ENCODE measurements at places on chromosomes 16 and 17. TPM values are rescaled to one million over a fixed set of nuclear protein-coding genes. Genes with fewer than 3 reads are reported as not detected.

- no peak for DNase-seq
Measured at GRCh38 chr17:8725881-8726876, 18.5 kb downstream of the CCDC42 start.

Gene ZNF500
- 6.3 TPM for total RNA-seq

GRCh38 chr16:77288222-77288621 is 89.0 kb downstream of the SYCE1L start:
- DNase-seq = no peak

Gene ALOX12B
- total RNA-seq = not detected

- peak; percentile 17 for DNase-seq
Measured at GRCh38 chr16:88345031-88345720, 37.6 kb upstream of the ZNF469 start.

Gene KRTAP4-4
- total RNA-seq = not detected

DNA sequence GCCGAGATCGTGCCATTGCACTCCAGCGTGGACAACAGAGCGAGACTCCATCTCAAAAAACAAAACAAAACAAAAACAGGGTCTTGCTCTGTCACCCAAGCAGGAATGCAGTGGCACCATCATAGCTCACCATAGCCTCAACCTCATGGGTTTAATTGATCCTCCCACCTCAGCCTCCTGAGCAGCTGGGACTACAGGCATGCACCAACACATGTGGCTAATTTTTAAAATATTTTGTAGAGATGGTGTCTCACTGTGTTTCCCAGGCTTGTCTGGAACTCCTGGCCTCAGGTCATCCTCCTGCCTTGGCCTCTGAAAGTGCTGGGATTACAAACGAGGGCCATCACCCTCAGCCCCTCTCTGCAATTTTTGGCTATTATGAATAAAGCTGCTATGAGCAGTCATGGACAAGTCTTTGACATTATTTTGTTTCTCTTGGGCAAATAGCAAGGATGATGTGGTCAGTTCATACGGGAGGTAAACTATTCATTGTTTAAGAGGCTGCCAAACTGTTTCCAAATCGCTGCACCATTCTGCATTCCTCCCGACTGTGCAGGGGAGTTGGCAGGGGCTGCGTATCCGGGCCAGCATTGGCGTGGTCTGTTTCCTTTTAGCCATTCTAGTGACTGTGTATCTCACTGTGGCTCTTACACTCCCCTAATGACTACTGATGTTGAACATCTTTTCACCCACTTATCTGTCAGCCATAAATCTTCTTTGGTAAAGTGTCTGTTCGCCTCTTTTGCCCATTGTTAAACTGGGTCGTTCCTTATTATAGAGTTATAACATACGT is 21.1 kb downstream of the EIF4A3 start:
- DNase-seq = no peak

- DNase-seq = peak; percentile 74
Measured at GRCh38 chr17:44095647-44096496, 25.3 kb downstream of the G6PC3 start.

Gene KRTAP4-9
- not detected for total RNA-seq

Gene KRT33B
- not detected for total RNA-seq

GRCh38 chr16:21260870-21261791 is 17.0 kb downstream of the CRYM start:
- DNase-seq = peak; percentile 67

GRCh38 chr17:7932483-7932891 is 481 bp downstream of the CNTROB start:
- DNase-seq = peak; percentile 36

- no peak for DNase-seq
Measured at GRCh38 chr16:57028086-57028485, 38.7 kb downstream of the NLRC5 start.

GRCh38 chr16:48591976-48592375 is 18.0 kb downstream of the N4BP1 start:
- DNase-seq = no peak

Gene NOTUM
- not detected for total RNA-seq

Gene NPIPA3
- 0.77 TPM for total RNA-seq

Gene STXBP4
- total RNA-seq = 8.0 TPM

DNA sequence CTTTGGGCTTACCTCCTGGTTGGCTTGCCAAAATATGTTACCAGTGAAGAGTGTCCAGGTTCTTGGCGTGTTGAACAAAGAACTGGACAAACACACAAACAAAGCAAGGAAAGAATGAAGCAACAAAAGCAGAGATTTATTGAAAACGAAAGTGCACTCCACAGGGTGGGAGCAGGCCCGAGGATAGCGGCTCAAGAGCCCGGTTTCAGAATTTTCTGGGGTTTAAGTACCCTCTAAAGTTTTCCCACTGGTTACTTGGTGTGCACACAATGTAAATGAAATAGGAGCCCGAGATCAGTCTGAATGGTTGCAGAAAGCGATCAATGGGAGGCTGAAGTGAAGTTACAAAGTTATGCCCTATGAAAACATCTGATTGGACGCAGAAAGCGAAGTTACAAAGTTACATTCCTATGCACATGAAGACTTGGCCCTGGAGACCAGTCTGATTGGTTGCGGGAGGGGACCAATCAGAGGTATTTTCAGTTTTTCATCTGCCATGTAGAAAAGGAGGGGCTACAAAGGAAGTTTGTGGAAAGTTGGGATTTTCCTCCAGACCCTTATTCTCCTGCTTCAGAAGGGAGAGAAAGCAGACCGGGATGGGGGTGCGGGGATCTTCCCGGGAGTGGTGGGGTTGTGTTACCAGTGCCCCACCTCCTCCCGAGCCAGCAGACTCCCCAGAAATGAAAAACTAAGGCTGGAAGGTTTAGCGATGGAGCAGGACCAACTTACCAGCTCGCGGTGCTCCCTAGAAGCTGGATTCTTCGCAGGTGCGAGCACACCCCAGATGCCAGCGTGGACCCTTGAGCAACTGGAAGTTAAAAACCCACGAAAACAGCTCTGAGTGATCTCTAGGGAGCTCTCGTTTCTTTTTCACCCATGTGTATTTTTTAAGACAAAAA is at the start of gene SLFN12:
SLFN12 (minus strand) TSS at position 325 of the 899 bp plus-strand sequence. CDS start 9,472 bp downstream, outside the sequence.
- DNase-seq = peak; percentile 68

- DNase-seq = no peak
Measured at GRCh38 chr17:286571-286970, 66.0 kb downstream of the RPH3AL start.

Gene CD300C
- 2.1 TPM for total RNA-seq

GRCh38 chr17:80759377-80759673 is 214.7 kb downstream of the RPTOR start:
- no peak for DNase-seq

GRCh38 chr17:71519285-71519684 is 601.5 kb upstream of the SOX9 start:
- no peak for DNase-seq

DNA sequence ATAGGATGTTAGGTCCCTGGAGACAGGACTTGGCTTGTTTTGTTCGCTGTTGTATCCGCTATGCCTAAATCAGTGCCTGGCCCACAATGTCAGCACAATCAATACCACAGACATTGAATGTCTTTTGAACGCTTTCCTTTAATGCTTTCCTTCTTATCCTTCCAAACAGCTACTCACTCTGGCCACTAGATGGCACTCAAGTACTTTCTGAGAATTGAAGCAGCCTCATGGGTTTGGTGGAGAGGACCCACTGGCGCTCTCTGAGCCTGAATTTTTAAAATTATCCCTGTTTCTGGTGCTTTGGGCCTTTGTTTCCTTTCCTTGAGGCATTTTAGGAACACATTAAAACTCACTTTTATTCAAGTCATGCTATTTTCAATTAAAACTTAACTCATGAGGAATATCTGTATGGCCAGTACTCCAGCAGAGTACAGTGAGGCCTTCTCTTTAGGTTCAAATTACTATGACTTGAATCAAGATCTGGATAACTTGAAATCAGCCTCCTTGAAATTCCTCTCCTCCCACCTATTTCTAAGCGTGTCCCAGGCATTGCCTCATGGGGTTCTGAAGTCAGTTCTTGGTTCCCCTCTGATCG is 3.2 kb upstream of the NLRP1 start:
- DNase-seq = no peak

Gene LAT
- total RNA-seq = 2.4 TPM

GRCh38 chr16:21638573-21638975 is 13.8 kb downstream of the IGSF6 start:
- no peak for DNase-seq

Gene EVI2A
- 1.9 TPM for total RNA-seq

Gene ICAM2
- total RNA-seq = 67.4 TPM

Gene CDH3
- total RNA-seq = 0.32 TPM

GRCh38 chr17:56815711-56816110 is 18.0 kb downstream of the C17orf67 start:
- DNase-seq = no peak

DNA sequence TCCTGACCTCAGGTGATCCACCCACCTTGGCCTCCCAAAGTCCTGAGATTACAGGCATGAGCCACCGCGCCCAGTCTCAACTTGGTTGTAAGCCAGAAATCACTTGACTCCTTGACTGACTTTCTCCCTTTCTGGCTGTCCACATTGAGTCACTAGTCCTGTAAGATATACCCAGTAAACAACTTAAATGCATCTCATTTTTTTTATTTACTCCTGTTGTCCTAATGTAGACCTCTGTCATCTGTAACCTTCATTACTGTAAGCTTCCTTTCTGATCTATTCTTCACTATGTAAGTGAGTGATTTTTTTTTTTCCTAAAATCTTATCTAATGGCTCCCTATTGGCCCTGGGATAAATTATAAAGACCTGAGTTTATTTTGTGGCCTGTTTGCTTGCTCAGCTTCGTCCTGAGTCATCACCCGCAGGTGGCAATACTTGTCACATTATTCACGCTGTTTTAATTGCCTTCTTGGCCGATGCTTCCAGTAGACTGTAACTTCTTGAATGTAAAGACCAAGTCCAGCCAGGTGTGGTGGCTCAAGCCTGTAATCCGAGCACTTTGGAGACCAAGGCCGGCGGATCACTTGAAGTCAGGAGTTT is 41.0 kb downstream of the PAFAH1B1 start:
- no peak for DNase-seq

GRCh38 chr17:75516619-75517296 is 430 bp downstream of the TSEN54 start:
- DNase-seq = peak; percentile 44

Gene STAC2
- 1.4 TPM for total RNA-seq

GRCh38 chr17:49680314-49680713 is 2.4 kb upstream of the SPOP start:
- DNase-seq = no peak

DNA sequence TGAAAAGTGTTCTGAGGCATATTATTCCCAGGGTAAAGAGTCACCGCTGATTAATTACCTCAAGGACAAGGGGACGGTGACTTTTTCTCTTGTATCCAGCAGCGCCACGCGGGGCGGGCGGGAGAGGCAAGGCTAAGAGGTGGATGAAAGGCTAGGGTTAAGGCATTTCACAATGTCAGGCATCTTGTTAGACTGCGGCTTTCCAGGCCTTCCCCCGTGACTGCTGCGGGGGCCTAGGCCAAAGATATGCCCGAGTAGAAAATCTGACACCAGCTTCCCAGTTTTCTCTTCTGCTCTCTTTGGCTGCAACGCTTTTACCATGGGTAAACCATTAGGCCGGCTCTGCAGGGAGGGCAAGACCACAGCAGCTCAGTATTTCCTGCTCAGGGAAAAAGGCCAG is 698.2 kb downstream of the MAF start:
- DNase-seq = no peak

Gene BRIP1
- total RNA-seq = 0.77 TPM

GRCh38 chr17:57130708-57131461 is 45.8 kb downstream of the AKAP1 start:
- peak; percentile 86 for DNase-seq

- DNase-seq = no peak
Measured at GRCh38 chr16:65083164-65083857, 38.6 kb downstream of the CDH11 start.

Gene VPS35L
- total RNA-seq = 31.3 TPM

Gene CCL8
- 1.9 TPM for total RNA-seq

Gene EPOP
- 3.9 TPM for total RNA-seq

GRCh38 chr17:30920683-30921543 is 832 bp upstream of the ADAP2 start:
- DNase-seq = no peak

- no peak for DNase-seq
Measured at GRCh38 chr16:1098266-1098991, 2.4 kb upstream of the C1QTNF8 start.

Gene SLFN13
- 7.5 TPM for total RNA-seq

DNA sequence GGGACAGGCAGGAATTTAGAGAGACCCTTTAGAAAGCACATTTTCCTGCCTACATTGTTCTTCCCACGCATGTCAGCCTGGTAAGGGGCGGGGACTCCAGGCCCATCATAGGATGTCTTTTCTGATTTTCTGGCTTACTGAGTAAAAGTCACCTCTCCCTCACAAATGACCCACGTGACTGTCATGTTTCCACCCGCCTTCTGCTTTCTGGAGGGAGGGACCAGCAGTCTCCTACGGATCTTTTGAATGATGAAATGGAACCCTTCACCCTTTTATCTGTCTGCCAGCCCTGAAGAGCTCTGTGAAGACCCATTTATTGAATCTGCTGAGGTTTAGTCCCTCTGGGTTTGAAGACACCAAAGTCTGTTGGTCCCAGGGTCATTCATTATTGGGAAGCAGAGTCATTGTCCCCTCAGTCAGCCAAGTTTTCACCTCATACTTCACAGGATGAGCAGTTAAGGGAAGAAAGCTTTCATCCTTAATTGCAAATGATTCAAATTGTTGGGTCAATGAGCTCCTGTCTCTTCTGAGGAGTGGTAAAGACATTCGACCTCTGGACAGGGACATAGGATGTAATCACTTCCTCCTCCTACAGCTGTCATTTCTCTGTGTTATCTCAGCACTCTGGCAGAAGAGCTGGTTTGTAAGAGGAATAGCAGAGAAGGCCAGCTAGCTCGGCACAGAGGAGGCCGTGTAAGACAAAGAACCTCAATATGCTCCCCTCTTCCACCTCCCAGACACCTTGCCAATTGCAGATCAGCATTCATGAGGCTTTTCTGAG is 446.1 kb downstream of the HS3ST3B1 start:
- DNase-seq = no peak

Gene SLC35G6
- total RNA-seq = not detected

Gene KRT23
- not detected for total RNA-seq

DNA sequence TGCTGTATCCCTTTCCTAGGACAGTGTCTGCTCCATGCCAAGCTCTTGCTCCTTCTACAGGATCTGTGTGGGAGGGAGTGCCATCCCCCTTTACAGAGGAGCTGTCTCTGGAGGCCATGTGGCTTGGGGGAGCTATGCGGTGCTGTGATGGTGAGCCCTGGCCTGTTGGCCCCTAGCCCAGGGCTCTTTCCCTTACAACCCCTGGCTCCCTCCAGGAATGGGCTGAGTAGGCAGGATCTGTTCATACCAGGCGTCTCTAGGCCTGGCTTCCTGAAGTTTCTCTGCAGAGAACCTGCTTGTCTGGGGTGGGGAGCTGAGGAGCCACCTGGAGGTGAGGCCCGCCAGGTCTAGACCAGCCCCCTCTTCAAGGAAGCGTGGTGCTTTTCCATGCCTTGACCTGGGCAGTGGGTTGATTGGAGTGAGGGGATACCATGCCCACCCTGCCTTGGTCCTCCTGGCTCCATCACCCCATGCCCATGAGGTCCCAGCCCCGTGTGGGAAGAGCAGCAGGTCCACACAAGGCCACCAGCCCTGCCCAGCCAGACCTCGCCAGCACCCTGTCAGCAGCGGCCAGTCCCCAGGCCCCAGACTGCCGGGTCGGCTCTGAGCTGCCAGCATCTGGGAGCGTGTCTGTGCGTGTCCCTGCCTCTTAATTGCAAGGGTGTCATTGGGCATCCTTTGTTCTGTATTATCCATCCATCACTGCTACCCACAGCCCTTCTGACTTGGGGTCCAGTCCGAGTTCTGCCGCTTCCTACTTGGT is 14.7 kb downstream of the LLGL2 start:
- no peak for DNase-seq

Measured in left cardiac atrium (tissue), 4 donors.